Kidney (tissue), 22 donors: ENCODE measurements at places on chromosomes 16 and 17. TPM values are rescaled to one million over a fixed set of nuclear protein-coding genes. Genes with fewer than 3 reads are reported as not detected.
A peak's percentile ranks its signal among the peaks of the same experiment; 100 is the strongest.

DNA sequence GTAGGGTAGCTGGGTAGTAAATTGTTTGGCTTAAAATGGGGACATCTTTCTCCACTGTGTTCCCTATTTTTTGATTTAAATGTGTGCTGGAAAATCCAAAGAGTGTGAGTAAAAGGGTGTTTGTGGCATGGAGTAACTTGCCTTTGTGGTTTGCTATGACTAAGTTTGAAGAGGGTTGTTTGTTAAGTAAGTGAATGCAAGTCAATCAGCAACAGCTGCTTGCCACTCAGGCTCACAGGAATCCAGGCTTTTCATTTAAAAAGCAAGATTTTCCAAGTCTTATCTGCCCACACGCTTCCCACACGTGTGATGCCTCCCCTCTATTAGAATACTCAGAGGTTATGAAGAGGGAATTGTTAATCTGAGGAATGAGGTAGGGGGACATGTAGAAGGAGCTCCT, 847.7 kb upstream of the RBFOX1 start:
- DNase-seq: no peak
- H3K27me3 ChIP-seq: peaks cover 29% of the 10 kb centered on the region
- no peak overlapping the region for H3K27ac ChIP-seq
- H3K4me3 ChIP-seq: no peak overlapping the region
- no peaks in the 10 kb centered on the region for H3K36me3 ChIP-seq

DNA sequence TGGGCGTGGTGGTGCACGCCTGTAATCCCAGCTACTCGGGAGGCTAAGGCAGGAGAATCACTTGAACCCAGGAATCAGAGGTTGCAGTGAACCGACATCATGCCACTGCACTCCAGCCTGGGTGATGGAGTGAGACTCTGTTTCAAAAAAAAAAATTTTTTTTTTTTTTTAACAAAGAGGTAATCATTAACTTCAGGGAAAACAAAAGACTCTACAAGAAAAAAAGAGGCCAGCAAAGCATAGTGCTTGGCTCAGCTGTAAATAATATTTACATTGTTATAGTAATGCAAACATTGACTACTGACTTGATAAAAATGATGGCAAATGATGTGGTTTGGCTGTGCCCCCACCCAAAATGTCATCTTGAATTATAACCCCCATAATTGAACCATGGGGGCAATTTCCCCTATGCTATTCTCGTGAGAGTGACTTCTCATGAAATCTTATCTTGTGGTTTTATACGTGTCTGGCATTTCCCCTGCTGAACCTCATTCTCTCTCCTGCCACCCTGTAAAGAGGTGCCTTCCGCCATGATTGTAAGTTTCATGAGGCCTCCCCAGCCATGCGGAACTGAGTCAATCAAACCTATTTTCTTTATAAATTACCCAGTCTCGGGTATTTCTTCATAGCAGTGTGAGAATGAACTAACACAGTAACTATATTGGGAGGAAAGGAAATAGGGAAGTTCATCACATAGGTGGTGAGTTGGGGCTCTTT, 12.7 kb upstream of the SSTR2 start:
- H3K36me3 ChIP-seq: no peaks in the 10 kb centered on the region
- H3K4me1 ChIP-seq: peaks cover 12% of the 10 kb centered on the region
- no peak for DNase-seq
- H3K4me3 ChIP-seq: no peak overlapping the region

- H3K4me1 ChIP-seq: no peaks in the 10 kb centered on the region
- no peak overlapping the region for H3K4me3 ChIP-seq
- H3K36me3 ChIP-seq: no peaks in the 10 kb centered on the region
- no peak for DNase-seq
- H3K27me3 ChIP-seq: no peaks in the 10 kb centered on the region
- H3K27ac ChIP-seq: no peak overlapping the region
These were observed 445.7 kb upstream of the MAF start for GRCh38 chr16:80046261-80046660.

GRCh38 chr17:65449495-65449894, 112.0 kb downstream of the AXIN2 start:
- H3K36me3 ChIP-seq: no peaks in the 10 kb centered on the region
- no peak for DNase-seq

GRCh38 chr17:64400642-64401041, 10.0 kb upstream of the PECAM1 start:
- no peaks in the 10 kb centered on the region for H3K27me3 ChIP-seq
- H3K4me1 ChIP-seq: no peaks in the 10 kb centered on the region
- H3K27ac ChIP-seq: no peak overlapping the region
- no peaks in the 10 kb centered on the region for H3K36me3 ChIP-seq

- no peak overlapping the region for H3K27ac ChIP-seq
- peak; percentile 74 for DNase-seq
- H3K4me1 ChIP-seq: no peaks in the 10 kb centered on the region
- no peaks in the 10 kb centered on the region for H3K27me3 ChIP-seq
- H3K36me3 ChIP-seq: peaks cover 10% of the 10 kb centered on the region
- H3K4me3 ChIP-seq: no peak overlapping the region
These were observed 21.4 kb downstream of the RPS6KB1 start for GRCh38 chr17:59914274-59914854.

GRCh38 chr17:6473128-6473767, 29.0 kb downstream of the PIMREG start:
- no peaks in the 10 kb centered on the region for H3K27me3 ChIP-seq
- H3K36me3 ChIP-seq: no peaks in the 10 kb centered on the region
- no peaks in the 10 kb centered on the region for H3K4me1 ChIP-seq
- no peak overlapping the region for H3K27ac ChIP-seq

DNA sequence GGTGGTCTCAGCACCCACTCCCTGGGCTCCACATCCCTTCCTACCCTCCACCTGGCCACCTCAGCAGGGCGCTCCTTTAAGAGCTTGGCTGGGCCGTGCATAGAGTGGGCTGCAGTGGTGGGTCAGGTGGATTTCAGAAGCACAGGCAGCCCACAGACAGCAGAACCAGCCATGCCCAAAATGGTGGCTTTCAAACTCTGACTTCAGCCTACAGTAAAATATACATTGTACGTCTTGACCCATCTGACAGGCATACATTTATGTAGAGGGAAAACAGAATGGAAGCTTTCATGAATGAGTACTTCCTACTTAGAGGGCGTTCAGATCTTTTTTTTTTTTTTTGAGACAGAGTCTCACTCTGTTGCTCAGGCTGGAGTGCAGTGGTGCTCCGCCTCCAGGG, 26.0 kb upstream of the LASP1NB start:
- no peak for DNase-seq
- no peaks in the 10 kb centered on the region for H3K27me3 ChIP-seq
- no peak overlapping the region for H3K4me3 ChIP-seq
- H3K36me3 ChIP-seq: peaks cover 2% of the 10 kb centered on the region
- peaks cover 38% of the 10 kb centered on the region for H3K4me1 ChIP-seq
- H3K27ac ChIP-seq: peak overlapping the region; percentile 65

DNA sequence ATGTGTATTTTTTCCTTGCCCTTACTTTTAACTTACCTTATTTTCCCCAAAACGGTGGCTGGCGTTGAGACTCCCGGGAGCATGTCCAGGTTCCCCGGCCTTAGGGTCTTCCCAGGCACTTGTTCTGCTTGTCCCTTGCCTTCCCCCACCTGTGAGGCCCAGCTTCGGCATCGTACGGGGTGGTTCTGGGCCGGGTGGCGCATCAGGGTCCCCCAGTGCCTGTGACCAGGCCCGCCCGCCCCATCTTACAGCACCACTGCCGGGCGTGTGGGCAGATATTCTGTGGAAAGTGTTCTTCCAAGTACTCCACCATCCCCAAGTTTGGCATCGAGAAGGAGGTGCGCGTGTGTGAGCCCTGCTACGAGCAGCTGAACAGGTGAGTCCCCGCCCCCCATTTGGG, 7.4 kb downstream of the HGS start:
- H3K4me1 ChIP-seq: no peaks in the 10 kb centered on the region
- H3K36me3 ChIP-seq: no peaks in the 10 kb centered on the region
- DNase-seq: no peak

- H3K4me3 ChIP-seq: no peak overlapping the region
- no peaks in the 10 kb centered on the region for H3K36me3 ChIP-seq
- H3K27ac ChIP-seq: no peak overlapping the region
- DNase-seq: no peak
These were observed 78.5 kb downstream of the SPECC1 start for GRCh38 chr17:20087538-20088250.

GRCh38 chr16:89805136-89805905, 11.1 kb downstream of the FANCA start:
- no peak overlapping the region for H3K4me3 ChIP-seq
- no peak overlapping the region for H3K27ac ChIP-seq
- H3K4me1 ChIP-seq: no peaks in the 10 kb centered on the region

DNA sequence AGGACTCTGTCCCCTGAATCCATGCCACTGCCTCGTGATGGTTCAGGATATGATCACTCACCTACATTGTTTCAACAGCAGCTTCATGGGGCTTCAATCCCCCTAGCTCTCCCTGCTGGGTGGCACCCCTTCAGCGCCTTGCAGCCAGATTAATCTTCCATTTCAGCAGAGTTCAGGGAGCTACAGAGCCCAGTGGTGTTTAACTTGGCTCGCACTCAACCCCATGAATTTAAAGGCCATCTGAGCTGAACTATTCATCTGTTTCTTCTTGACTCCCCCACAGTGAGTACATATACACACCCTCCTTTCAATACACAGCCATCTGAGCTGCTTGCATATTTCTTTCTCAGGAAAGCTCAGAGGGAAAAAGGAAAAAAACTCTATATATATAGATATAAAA, 202.8 kb upstream of the C16orf82 start:
- no peaks in the 10 kb centered on the region for H3K4me1 ChIP-seq
- H3K4me3 ChIP-seq: no peak overlapping the region
- H3K36me3 ChIP-seq: no peaks in the 10 kb centered on the region
- peak; percentile 18 for DNase-seq

- no peaks in the 10 kb centered on the region for H3K36me3 ChIP-seq
- no peak overlapping the region for H3K4me3 ChIP-seq
- H3K27ac ChIP-seq: no peak overlapping the region
- no peaks in the 10 kb centered on the region for H3K27me3 ChIP-seq
These were observed 44.7 kb downstream of the ZNF18 start for GRCh38 chr17:11952610-11953009.

- no peaks in the 10 kb centered on the region for H3K27me3 ChIP-seq
- H3K4me3 ChIP-seq: no peak overlapping the region
- no peak overlapping the region for H3K27ac ChIP-seq
- H3K36me3 ChIP-seq: no peaks in the 10 kb centered on the region
- DNase-seq: no peak
These were observed 121.4 kb upstream of the CORO6 start for GRCh38 chr17:29744121-29744520.

GRCh38 chr17:17745476-17746455, 64.5 kb downstream of the RAI1 start:
- DNase-seq: no peak
- no peaks in the 10 kb centered on the region for H3K36me3 ChIP-seq
- H3K27me3 ChIP-seq: no peaks in the 10 kb centered on the region
- no peak overlapping the region for H3K4me3 ChIP-seq
- H3K4me1 ChIP-seq: peaks cover 9% of the 10 kb centered on the region

- no peak overlapping the region for H3K27ac ChIP-seq
- DNase-seq: no peak
- no peak overlapping the region for H3K4me3 ChIP-seq
These were observed 1.2 kb downstream of the OR1F1 start for GRCh38 chr16:3188925-3189825.

DNA sequence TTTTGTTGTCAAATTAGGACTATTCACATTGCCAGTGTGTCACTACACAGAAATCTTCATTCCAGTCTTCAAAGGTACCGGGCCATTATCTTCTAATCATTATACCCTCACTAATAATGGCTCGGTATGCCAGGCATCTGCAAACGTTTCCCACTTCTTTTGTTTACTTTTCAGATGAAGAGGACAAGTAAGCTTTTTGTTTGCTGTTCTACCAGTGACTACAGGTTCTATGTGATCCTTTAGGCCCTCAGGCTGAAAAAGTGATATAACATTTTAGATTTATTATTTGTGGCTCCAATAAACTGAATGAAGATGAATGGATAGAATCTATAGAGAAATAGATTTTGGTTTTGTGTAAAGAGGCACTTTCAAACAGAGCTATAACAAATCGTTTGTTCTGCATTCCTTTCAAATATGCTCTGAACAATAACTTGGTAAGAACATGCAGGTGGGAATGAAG, 403 bp upstream of the KRTAP3-1 start:
- H3K36me3 ChIP-seq: no peaks in the 10 kb centered on the region
- H3K4me3 ChIP-seq: no peak overlapping the region
- H3K4me1 ChIP-seq: no peaks in the 10 kb centered on the region
- no peak overlapping the region for H3K27ac ChIP-seq
- no peaks in the 10 kb centered on the region for H3K27me3 ChIP-seq

DNA sequence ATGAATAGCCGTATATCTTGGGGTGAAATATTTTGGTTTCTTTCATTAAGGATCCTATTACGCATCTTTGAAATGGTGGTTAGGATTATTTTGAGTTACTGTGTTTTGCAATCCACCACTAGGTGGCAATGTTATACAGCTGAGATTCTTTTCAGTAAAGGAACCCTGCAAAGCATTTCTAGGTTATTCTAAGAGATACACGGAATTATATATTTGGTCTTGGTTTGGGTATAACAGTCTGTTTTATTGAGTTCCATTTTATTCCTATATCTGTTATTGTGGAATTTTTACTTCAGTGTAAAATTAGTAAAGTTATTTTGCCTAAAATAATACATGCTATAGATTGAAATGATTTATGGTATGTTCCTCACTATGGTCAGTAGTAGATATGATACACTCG, 62.9 kb upstream of the CPHXL start:
- H3K36me3 ChIP-seq: no peaks in the 10 kb centered on the region
- no peaks in the 10 kb centered on the region for H3K27me3 ChIP-seq
- H3K27ac ChIP-seq: no peak overlapping the region
- H3K4me1 ChIP-seq: no peaks in the 10 kb centered on the region
- DNase-seq: peak; percentile 78
- no peak overlapping the region for H3K4me3 ChIP-seq

DNA sequence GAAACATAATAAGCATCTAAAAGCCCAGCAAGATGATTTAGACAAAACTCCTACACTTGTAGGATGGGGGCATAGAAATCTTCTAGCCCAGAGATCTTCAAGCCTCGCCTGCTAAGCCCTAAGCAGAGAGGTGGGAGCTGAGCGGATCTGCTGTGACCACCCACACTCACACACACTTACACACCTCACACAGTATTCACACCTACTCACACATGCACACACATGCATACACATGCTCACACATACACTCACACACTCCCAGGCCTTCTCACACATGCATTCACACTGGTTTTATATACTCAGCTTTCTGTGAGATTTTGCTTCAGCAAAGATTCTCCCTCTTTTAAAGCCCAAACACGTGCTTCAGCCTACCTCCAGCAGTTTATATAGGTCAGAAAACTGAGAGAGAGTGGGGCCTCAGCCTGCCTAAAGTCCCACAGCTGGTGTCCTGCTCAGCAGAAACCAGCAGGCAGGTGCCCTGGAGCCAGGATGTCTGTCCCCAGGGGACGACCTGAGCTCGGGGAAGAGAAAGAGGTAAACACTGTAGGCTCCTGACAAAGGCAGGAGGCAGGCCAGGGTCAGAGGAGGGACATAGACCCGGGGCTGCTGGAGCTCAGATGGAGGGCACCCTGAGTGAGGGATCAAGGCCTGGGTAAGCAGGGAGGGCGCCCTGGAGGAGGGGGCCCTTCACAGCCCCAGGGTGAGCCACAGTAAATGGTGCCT, 12.0 kb upstream of the KRT19 start:
- H3K36me3 ChIP-seq: no peaks in the 10 kb centered on the region
- H3K4me3 ChIP-seq: no peak overlapping the region
- H3K27ac ChIP-seq: no peak overlapping the region
- no peaks in the 10 kb centered on the region for H3K27me3 ChIP-seq

The BHLHA9 gene
- not detected for total RNA-seq

The TLCD3A gene
- total RNA-seq: 12.4 TPM

The PARN gene
- total RNA-seq: 32.5 TPM

The COPZ2 gene
- 24.9 TPM for total RNA-seq

The CSH1 gene
- not detected for total RNA-seq

The SRL gene
- total RNA-seq: 3.3 TPM

The KIF22 gene
- 32.3 TPM for total RNA-seq

The ANKRD40CL gene
- total RNA-seq: not detected

The TPSD1 gene
- total RNA-seq: 7.9 TPM

The ASIC2 gene
- 2.9 TPM for total RNA-seq
